WTC11 (cell line): ENCODE measurements at places on chromosomes 7 and 10. TPM values are rescaled to one million over a fixed set of nuclear protein-coding genes. Genes with fewer than 3 reads are reported as not detected.
A peak's percentile ranks its signal among the peaks of the same experiment; 100 is the strongest.

DNA sequence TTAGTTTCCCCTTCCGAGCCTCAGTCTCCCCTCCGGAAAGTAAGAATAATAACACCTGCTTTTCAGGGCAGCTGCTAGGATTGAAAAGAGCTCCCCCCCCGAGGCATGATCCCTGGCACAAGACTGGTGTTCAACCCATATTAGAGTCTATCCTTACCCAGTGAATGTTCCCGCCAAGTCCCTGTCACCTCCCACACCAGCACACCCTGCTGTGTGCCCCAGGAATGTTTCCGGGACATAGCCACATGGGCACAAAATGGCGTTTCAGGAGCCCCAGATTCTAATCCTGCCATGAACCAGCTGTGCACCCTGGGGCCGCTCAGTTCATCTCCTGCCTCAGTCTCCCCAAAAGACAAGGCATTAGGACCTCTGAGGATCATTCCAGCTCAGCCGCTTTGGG is 563 bp downstream of the MUC17 start:
- no peak for DNase-seq

- peak; percentile 81 for DNase-seq
Observed at GRCh38 chr10:131453721-131454634, 142.5 kb upstream of the TCERG1L start.

GRCh38 chr10:80579849-80580637 is 42.3 kb downstream of the SH2D4B start:
- DNase-seq: no peak

Gene STRIP2
- 6.5 to 7.7 TPM (median 7.6 TPM) in 3 replicates for total RNA-seq

DNA sequence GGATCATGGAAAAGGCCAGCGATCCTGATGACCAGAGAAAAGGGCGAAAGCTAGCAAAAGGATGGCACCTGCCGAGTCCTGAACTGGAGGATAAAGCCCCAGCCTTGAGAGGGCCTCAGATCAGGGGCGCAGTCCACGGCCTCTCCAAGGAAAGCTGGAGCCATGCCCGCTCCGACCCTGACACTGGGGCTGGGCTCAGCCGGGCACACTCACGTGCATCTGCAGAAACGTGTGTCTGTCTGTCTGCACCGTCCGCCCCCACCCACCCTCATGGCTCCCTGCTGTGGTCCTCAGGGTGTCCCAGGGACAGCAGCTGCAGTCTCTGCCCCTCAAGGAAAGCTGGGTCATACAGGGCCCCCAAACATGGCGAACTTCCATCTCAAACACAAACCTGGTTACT is 200.5 kb downstream of the TCERG1L start:
- DNase-seq: no peak

GRCh38 chr10:132223156-132223590 is 36.4 kb downstream of the DPYSL4 start:
- DNase-seq: peak; percentile 83

- no peak for DNase-seq
Observed at GRCh38 chr10:46050941-46051623, 5.0 kb upstream of the MSMB start.

Gene MOGAT3
- 0.81 to 0.92 TPM (median 0.82 TPM) in 3 replicates for total RNA-seq

- no peak for DNase-seq
Observed at GRCh38 chr7:120991161-120991560, 2.6 kb downstream of the CPED1 start.

Gene AHR
- total RNA-seq: 5.8 to 9.8 TPM (median 7.1 TPM) in 3 replicates

GRCh38 chr10:48885376-48885775 is 54.3 kb downstream of the LRRC18 start:
- DNase-seq: peak; percentile 37

DNA sequence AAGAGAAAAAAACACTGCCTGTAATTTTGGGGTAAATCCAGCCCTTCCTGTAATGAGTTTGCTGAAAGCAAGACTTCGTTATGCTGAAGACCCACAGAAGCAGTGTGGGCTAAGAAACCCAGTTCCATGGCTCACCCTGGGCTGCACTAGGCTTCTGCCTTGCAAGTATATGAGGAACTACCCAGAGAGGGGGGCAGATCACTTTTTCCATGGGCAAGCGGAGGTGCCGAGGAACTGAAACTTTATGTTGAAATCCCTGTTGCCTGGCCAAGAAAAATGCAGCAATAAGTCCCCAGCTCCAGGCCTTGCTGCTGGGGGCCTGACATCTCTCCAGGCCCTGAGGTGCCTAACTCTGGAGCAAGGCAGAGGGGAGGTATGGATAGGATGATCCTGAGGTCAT is 8.5 kb downstream of the RASSF4 start:
- no peak for DNase-seq

Gene FEZF1
- total RNA-seq: 11.1 to 20.0 TPM (median 11.6 TPM) in 3 replicates

Gene NME8
- 1.0 to 2.3 TPM (median 1.5 TPM) in 3 replicates for total RNA-seq

Gene PNLIPRP1
- 0.68 to 1.2 TPM (median 0.69 TPM) in 3 replicates for total RNA-seq

- no peak for DNase-seq
Observed at GRCh38 chr7:100040575-100040974, 9.0 kb upstream of the ZSCAN21 start.
